ENCODE measurements at places on chromosomes 4 and X. TPM values are rescaled to one million over a fixed set of nuclear protein-coding genes. Genes with fewer than 3 reads are reported as not detected.

The KLB gene
- 0.09 TPM for polyA plus RNA-seq

The NAP1L3 gene
- 0.24 TPM for polyA plus RNA-seq

The TCEAL2 gene
- polyA plus RNA-seq: not detected

The RNF150 gene
- polyA plus RNA-seq: not detected

The GSX2 gene
- 1.2 TPM for polyA plus RNA-seq

The MTCP1 gene
- 22.6 TPM for polyA plus RNA-seq

The NUDT6 gene
- 2.6 TPM for polyA plus RNA-seq

The UGT2B11 gene
- polyA plus RNA-seq: not detected
